ENCODE measurements at places on chromosomes 7 and 10.

GRCh38 chr7:118918556-118918955 is 694.1 kb downstream of the ANKRD7 start:
- DNase-seq = no peak

DNA sequence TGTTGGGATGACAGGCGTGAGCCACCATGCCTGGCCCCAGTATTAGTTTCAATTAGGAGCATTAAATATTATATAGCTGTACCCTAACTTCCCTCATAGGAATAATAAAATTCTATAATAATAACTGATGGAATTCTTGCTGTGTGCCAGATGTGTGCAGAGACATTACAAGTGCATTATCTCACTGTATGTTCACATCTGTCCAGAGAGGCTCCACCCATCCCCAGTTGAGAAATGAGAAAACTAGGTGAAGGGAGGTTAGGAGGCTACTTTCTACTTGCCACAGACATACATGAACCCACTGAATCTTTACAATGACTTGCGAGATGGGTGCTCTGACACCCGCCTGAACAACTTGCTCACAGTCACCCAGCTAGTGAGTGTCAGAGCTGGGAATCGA is 3.2 kb downstream of the GALNT17 start:
- no peak for DNase-seq

DNA sequence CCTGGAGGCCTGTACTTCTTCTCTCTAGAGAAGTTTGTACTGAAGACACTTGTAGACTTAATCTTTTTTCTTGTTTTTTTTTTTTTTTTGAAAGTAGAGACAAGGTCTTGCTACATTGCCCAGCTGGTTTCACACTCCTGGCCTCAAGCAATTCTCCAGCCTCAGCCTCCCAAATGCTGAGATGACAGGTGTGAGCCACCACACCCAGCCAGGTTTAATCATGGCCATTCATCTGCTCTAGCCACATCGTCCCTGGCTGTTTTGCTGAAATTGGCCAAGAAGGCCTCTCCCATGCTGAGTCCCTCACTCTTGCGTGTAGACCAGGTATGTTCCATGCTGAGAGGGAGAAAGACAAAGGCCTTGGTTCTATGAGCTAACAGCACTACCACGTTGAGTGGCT is 176.2 kb downstream of the JCAD start:
- no peak for DNase-seq

GRCh38 chr7:128017460-128017859 is 13.8 kb downstream of the LRRC4 start:
- no peak for DNase-seq

GRCh38 chr10:104069613-104070012 is 16.1 kb downstream of the COL17A1 start:
- no peak for DNase-seq

DNA sequence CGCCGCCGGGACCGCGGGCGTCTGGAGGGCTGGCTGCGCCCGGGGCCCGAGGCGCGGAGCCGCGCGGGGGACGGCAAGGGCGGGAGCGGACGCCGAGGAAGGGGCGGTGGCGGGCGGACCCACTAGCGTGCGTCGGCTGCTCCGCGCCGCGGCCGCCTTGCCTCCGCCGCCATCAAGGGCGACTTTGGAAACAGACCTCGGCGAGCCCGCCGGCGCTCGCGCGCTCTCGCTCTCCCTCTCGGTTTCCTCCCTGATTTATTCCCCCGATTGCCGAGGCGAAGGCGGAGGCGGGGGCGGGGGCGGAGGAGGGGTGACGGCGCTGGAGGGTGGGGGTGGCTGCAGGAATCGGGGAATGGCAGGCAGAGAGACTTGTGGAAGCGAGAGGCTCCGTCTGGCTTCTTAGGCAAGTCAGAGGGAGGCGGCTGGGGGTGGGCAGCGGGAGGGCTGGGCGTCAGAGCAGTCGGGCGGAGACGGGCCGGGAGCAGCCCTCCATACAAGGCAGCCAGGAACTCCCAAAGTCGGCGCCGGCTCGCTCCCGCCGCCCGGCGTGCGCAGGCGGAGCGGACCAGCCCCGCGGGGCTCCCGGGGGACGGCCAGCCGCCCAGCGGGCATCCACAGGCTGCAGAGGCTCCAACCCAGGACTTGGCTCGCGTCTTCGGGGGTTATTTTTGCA is at the start of gene CACNA2D1:
Gene CACNA2D1 (minus strand): TSS at position 231 of the 673 bp plus-strand sequence.
- no peak for DNase-seq

DNA sequence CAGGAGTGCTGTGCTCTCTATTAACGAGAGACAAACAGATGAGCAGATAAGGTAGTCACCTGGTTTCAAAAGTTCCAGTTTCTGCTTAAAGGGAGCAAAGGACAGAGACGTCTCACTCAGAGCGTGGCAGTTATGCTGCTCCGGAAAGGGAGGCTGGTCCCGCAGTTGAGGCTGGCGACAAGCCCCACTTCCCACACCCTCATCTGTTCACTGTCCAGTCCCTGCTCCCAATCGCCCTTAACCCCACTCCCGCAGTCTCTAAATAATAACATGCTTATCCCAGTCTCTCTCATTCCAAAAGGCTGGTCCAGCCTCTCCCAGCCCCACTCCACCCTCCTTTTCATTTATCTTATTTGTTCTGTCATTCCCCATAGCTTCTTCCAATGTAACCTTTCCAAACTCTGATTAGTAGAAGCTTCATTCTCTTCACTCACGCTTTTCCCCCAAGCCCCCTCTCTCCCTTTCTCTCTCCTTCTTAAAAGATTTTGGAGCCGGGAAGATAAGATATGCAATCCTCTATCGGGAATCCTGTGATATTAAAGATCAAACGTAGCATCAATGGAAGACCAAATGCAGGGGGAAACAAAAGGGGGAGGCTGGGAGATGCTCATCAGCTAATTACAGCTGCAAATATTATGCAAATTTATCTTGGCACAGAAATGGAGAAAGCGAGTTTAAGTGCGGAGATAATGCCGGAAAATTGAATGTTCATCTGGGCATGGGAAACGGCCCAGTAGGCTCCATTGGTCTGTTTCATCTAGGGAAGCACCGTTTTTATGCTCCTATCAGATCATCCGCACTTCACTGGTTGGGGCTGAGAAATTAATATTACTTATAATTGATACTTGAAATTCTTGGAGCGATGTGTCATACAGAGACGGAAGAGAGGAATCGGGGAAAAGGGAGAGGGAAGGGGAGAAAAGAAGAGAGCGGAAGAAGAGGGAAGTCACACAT is 16.3 kb upstream of the GATA3 start:
- DNase-seq = no peak
